ENCODE measurements at places on chromosomes 6 and 20. TPM values are rescaled to one million over a fixed set of nuclear protein-coding genes. Genes with fewer than 3 reads are reported as not detected.
A peak's percentile ranks its signal among the peaks of the same experiment; 100 is the strongest.

Gene PGC
- polyA plus RNA-seq, result 12.2 TPM

Gene NOX3
- polyA plus RNA-seq, result not detected

Gene GSTA2
- 21.5 TPM for polyA plus RNA-seq

Gene STMN3
- 21.4 TPM for polyA plus RNA-seq

DNA sequence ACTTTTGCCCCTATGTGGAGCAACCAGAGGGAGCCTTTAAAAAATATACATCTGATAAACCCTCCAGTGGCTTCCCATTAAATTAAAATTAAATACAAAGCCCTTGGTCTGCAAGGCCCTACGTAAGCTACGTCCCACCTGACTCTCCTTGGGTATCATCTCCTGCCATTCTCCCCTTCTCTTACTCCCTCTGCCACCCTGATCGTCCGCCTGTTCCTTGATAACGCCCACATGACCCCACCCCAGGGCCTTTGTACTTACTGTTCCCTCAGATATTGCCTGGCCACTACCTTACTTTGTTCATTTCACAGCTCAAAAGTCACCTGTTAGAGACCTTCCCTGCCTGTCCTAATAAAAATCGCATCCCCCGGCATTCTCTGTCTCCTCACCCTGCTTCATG, 5.4 kb upstream of the NFATC2 start:
- DNase-seq, result no peak

GRCh38 chr20:13267231-13267630, 46.2 kb downstream of the ISM1 start:
- no peak for DNase-seq

GRCh38 chr6:104718672-104719071, 141.0 kb downstream of the HACE1 start:
- DNase-seq, result no peak

- DNase-seq, result peak; percentile 15
Measured at GRCh38 chr6:105196076-105196475, 16.3 kb upstream of the POPDC3 start.

All from small intestine (tissue), 16 donors.